ENCODE measurements at places on chromosomes 7 and 10.

- DNase-seq = no peak
Measured at GRCh38 chr7:101824440-101824839, 7.0 kb downstream of the CUX1 start.

GRCh38 chr10:34606890-34607289 lies 208.2 kb downstream of the PARD3 start:
- no peak for DNase-seq

- DNase-seq = no peak
Measured at GRCh38 chr7:151728746-151729145, 148.2 kb downstream of the PRKAG2 start.

DNA sequence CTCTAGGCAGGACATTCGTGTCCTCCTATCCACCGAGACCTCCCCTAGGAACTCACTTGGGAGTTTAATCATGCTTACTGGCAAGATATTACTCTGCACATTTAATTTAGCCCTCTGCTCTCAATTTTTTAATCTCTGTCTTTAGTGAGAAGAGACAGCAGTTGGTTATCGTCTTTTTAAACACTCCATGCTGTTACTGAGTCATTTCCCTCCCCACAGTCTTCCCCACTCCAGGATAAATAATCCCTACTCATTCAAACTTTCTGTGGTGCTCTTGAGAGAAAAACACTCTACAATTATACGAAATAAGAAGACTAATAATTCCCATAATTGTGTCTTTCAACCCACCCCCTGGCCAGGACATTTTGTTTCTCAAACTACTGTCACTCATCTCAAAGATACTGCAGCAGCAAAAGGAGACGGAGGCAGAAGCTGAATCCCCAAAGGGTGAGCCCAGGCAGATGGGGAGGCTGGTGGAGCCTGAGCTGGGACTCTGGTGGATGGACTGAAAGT lies 84.2 kb downstream of the ANK3 start:
- DNase-seq = no peak

GRCh38 chr7:23183279-23184012 lies 1.6 kb downstream of the NUP42 start:
- DNase-seq = no peak

GRCh38 chr7:26918241-26918640 lies 53.9 kb upstream of the SKAP2 start:
- DNase-seq = no peak

GRCh38 chr10:110036640-110037039 lies 28.9 kb downstream of the ADD3 start:
- no peak for DNase-seq
